ENCODE measurements at places on chromosomes 3 and 15. TPM values are rescaled to one million over a fixed set of nuclear protein-coding genes. Genes with fewer than 3 reads are reported as not detected.

DNA sequence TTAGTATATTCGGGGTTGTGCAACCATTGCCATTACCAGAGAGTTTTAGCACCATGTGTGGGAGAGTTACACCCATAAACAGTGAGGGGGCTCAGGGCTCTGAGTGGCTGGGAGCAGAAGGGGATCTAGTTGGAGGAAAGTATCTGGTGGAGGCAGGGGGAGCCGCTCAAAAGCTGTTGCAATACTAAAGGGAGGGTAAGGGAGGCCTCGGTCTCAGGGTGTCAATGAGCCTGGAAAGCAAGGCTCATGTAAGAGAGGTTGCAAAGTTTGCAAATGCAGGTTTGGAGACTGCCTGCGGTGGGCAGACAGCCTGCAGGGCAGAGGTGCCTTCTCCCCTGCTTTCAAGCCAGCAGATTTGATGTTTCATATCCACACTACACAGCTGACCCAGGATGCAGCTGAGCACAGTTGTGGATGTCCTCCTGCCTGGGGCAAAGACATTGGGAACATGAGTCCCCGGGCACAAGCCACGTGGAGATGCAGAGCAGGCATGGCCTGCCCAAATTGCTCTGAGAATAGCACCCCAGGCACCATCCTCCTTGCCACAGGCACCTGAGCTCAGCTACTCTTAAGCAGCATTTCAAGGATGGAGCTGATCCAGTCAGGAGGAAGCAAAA is 181.4 kb downstream of the TLE3 start:
- DNase-seq, result no peak
- H3K36me3 ChIP-seq, result no peaks in the 10 kb centered on the region
- no peaks in the 10 kb centered on the region for H3K4me1 ChIP-seq
- no peak overlapping the region for H3K4me3 ChIP-seq

GRCh38 chr3:14210843-14211594 is 32.4 kb downstream of the LSM3 start:
- no peak overlapping the region for H3K4me3 ChIP-seq
- H3K36me3 ChIP-seq, result no peaks in the 10 kb centered on the region
- no peaks in the 10 kb centered on the region for H3K27me3 ChIP-seq
- no peak for DNase-seq
- H3K27ac ChIP-seq, result no peak overlapping the region

- no peaks in the 10 kb centered on the region for H3K27me3 ChIP-seq
Measured at GRCh38 chr3:101779822-101780381, 891 bp downstream of the NXPE3 start.

GRCh38 chr15:95359966-95360365 is 970.5 kb upstream of the NR2F2 start:
- no peaks in the 10 kb centered on the region for H3K4me1 ChIP-seq
- no peak overlapping the region for H3K4me3 ChIP-seq
- no peak overlapping the region for H3K27ac ChIP-seq

GRCh38 chr15:45521596-45522327 is 793 bp downstream of the SLC30A4 start:
- H3K4me3 ChIP-seq, result peak overlapping the region; percentile 71
- no peaks in the 10 kb centered on the region for H3K27me3 ChIP-seq
- H3K36me3 ChIP-seq, result no peaks in the 10 kb centered on the region
- H3K4me1 ChIP-seq, result no peaks in the 10 kb centered on the region
- DNase-seq, result no peak

DNA sequence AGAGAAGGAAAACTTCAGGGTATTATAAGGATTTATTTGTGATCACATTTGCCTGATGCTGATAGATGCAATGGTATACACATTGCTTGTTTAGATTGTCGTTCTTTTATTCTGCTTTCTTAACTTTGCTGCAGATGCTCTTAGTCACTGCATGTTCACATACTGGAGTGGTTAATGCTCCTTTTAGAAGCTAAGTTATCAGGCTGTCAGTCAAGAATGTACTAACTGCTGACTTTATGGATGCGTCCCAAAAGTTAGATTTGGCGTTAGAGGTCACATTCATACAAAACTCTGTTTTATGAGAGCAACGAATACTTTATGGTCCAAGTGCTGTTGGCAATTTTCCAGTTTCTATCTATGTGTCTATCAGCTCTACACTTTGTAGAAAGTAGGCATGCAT is 160.7 kb downstream of the BBX start:
- H3K36me3 ChIP-seq, result no peaks in the 10 kb centered on the region
- H3K27ac ChIP-seq, result no peak overlapping the region
- no peaks in the 10 kb centered on the region for H3K27me3 ChIP-seq
- H3K4me1 ChIP-seq, result peaks cover 50% of the 10 kb centered on the region
- no peak for DNase-seq

DNA sequence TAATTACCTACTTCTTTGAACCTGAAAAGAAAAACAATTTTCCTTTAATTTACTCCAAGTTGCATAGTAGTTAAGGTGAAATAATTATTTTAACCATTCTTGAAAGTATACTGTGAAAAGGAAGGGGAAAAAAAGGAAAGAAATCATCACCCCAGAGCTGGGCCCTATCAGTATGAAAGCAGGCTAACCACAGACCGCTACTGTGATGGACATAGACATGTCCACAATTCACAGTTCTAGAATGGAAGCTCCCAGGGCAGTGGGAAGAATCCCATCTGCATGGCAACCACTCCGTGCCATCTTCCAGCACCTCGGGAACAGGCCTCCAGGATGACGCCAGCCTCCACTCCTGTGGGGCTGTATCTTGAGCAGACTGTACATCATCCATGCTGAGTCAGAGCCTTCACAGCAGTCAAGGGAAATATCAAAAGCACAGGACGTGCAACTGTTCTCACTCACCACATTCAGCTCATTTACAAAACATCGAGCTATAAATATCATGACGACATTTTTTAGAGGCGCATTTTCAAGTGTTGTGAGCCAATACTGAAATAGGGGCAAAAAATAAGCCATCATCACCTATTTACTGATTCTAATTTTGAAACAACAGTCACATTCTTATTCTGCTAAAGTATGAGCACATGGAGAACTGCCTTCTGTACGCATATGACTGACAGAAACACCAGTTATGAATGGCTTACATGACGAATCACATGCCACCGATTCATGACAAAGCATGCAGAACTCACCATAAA is 119.7 kb downstream of the SNRK start:
- H3K4me1 ChIP-seq, result no peaks in the 10 kb centered on the region
- H3K4me3 ChIP-seq, result no peak overlapping the region
- DNase-seq, result no peak
- H3K27ac ChIP-seq, result no peak overlapping the region

- H3K4me3 ChIP-seq, result no peak overlapping the region
- no peaks in the 10 kb centered on the region for H3K27me3 ChIP-seq
- H3K4me1 ChIP-seq, result no peaks in the 10 kb centered on the region
- DNase-seq, result no peak
- no peaks in the 10 kb centered on the region for H3K36me3 ChIP-seq
- no peak overlapping the region for H3K27ac ChIP-seq
Measured at GRCh38 chr15:68518046-68518445, 60.7 kb upstream of the CORO2B start.

GRCh38 chr3:151866711-151867410 is 6.6 kb upstream of the SUCNR1 start:
- no peak overlapping the region for H3K4me3 ChIP-seq
- H3K36me3 ChIP-seq, result no peaks in the 10 kb centered on the region
- no peaks in the 10 kb centered on the region for H3K27me3 ChIP-seq
- peaks cover 38% of the 10 kb centered on the region for H3K4me1 ChIP-seq
- no peak for DNase-seq

GRCh38 chr3:44235604-44236484 is 5.8 kb upstream of the TOPAZ1 start:
- H3K4me3 ChIP-seq, result no peak overlapping the region
- no peaks in the 10 kb centered on the region for H3K36me3 ChIP-seq
- peaks cover 4% of the 10 kb centered on the region for H3K4me1 ChIP-seq
- no peak overlapping the region for H3K27ac ChIP-seq
- H3K27me3 ChIP-seq, result no peaks in the 10 kb centered on the region

- H3K27me3 ChIP-seq, result no peaks in the 10 kb centered on the region
- no peaks in the 10 kb centered on the region for H3K36me3 ChIP-seq
- H3K4me1 ChIP-seq, result peaks cover 3% of the 10 kb centered on the region
- no peak overlapping the region for H3K4me3 ChIP-seq
- peak; percentile 9 for DNase-seq
Measured at GRCh38 chr15:68391121-68391520, 40.8 kb downstream of the ITGA11 start.

The ARPP21 gene
- total RNA-seq, result 0.72 TPM

The LMAN1L gene
- 5.1 TPM for total RNA-seq

The BFSP2 gene
- total RNA-seq, result not detected

The HIGD2B gene
- total RNA-seq, result not detected

The TRIM42 gene
- not detected for total RNA-seq
